ENCODE measurements at places on chromosomes 3 and 15.

DNA sequence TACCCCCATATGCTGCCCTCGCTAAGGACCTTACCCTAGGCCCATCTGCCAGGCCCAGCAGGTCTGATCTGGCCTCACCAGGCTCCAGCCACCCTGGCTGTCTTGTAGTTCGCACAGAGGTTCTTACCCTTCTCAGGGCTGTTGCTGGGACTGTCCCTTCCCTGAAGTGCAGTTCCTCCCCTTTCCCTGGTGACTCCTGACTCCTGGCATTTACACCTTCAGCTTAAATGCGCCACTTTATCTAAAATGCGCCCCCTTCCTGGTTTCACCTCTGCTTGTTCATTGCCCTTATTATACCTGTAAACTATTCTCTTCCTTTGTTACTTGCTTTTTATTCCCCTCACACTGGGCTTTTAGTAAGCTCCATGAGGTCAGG, 835 bp upstream of the TTLL3 start:
- DNase-seq, result no peak

DNA sequence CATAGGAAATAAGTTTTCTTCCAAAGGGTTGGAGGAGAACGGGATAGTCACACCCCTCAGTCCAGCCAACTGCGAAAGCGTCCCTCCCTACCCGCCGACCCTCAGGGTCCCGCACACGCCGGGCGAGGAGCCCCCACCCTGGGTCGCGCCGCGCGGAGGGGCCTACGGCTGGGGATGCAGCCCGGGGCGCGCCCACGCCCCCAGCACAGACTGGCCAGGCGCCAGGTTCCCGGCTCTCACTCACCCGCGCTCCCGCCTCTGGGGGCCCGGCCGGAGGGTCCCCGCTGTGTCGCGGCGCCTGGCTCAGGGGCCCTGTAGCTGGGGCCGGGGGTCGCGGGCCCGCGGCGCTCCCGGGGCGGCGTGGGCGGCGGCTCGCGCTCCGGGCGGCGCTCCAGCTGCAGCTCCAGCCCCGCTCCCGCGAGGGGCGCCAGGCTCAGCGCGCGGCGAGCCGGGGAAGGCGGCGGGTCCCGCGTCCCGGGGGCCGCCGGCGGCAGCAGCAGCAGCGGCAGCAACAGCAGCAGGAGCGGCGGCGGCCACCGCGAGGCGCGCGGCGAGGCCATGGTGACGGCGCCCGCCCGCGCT, 375 bp downstream of the HEG1 start:
- no peak for DNase-seq

DNA sequence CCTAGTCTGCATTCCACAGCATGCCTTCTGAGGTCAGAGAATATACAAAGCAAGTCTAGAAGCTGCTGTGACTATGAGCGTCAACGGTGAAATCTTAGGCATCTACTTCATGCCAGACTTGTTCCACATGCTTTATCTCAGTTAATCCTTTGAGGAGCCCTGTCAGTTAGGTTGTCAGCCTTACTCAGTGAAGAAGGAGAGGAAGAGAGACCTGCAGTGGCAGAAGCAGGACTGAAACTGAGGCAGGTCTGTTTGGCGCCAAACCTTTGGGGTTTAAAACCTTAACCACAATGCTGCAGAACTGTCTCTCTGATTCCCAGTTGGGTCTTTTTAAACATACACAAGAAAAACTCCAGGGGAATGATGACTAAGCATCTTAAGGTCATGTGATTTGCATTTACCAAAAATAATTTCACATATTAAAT, 139.0 kb upstream of the LIPC start:
- DNase-seq, result peak; percentile 37

DNA sequence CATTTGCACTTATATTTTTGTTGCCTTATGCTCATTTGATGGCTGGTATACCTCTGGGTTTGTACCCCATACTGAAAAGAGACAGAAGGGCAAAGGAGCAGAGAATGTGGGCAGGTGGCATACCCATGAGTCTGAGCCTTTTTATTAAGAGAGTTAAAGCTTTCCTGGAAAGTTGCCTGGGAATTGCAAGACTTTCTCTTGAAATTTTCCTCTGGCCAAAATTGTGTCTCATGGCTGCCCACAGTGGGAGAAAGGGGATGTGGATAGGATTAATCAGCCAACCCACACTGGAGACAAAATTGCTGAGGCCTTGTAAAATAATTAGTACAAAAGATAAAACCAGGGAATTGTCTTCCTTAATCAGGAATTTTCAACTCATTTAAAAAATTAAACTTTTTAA, 8.2 kb upstream of the NMD3 start:
- DNase-seq, result no peak

DNA sequence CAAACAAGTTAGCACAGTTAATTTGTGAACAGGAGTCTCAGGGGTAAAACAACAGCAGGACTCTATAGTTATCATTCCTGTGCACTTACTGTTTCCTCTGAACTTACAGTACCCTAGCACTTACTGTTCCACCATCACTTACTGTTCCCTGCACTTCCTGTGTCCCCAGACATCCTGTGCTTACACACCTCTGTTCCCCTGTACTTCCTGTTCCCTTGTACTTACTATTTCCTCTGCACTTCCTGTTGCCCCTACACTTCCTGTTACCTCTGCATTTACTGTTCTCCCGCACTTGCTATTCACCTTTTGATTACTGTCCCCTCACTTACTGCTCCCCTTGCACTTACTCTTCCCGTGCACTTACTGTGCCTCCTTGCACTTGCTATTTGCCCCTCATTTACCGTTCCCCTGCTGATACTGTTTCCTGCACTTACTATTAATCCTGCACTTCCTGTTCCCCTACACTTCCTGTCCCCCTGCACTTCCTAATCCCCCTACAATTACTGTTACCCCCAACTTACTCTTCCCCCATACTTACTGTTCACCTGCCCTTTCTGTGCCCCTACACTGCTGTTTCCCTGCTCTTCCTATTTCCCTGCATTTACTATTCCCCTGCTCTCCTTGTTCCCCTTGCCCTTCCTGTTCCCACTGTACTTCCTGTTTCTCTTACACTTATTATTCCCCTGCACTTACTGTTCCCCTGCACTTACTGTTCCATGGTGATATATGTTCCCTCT, 30.3 kb downstream of the TPRA1 start:
- no peak for DNase-seq

DNA sequence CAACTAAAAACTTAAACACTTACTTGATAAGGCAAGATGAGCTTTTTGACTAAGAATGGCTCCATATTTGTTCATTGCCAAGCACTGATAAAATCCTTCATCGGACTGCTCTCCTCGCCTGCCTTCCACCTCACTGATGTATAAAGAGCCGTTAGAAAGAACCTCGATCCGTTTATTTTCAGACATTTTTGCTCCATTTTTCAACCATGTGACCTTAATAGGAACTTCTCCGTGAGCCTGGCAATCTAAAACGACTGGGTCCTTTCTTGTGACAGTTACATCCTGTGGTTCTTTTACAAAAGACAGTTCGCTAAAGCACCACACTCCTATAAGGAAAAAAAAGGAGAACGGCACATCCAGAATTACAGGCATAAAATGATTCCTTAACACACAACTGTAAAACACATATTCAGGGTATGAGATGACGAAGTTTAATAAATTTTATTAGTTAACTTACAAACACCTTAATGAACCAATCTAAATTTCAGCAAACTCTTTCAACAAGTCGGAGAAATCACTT, 2.5 kb downstream of the PRTG start:
- DNase-seq, result no peak

DNA sequence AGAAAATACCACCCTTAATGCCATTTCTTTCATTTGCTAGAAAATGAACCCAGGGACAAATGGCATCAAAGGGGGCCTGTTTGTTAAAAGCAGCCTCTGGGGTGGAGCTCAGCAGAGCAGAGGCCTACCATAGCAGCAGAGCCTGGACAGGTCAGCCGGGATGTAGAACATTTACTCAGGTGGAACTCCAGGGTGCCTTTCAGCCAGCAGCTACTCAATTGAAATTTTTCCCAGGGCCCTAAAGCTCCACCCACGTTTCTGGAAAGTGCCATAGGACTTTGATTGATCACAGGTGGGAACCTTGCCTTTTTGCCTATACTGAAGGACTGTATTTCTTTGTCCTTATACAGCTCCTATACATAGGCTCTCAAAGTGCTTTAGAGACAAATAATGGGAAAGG, 74.5 kb upstream of the C15orf61 start:
- DNase-seq, result no peak

DNA sequence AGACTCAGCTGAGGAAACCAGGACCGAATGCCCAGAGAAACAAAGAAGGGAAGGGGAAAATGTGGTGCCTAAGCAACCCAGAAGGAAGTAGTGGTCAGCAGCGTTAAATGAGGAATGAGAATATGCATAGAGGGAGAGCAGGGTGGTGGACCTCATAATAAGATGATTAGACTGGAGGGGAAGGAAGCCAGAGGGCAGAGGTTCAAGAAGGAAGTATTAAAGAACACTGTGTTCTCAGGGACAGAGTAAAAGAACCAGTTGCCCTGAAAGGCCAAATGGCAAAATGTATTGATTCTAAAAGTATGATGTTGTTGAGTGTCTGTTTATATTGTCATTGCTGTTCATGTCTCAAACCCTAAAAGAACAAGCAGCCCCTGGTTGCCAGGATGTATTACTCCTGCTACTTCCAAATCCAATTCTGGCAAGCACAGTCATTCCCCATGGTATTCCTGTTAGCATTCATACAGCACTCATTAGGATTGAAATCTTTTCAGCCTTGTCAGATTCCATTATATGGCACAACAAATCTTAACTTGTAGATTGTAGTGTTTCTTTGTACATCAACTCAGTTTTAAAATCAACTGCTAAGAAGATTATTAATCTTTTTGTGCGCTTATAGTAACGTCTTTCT, 23.4 kb downstream of the P2RY1 start:
- no peak for DNase-seq
